CD14-positive monocyte (primary cell): ENCODE measurements at places on chromosomes 13 and 19. TPM values are rescaled to one million over a fixed set of nuclear protein-coding genes. Genes with fewer than 3 reads are reported as not detected.

The IGFL2 gene
- not detected for polyA plus RNA-seq

The ZNF677 gene
- 2.1 TPM for polyA plus RNA-seq

The MYH14 gene
- polyA plus RNA-seq = not detected

The THSD1 gene
- not detected for polyA plus RNA-seq

The CCDC9 gene
- 6.3 TPM for polyA plus RNA-seq

The ZNF415 gene
- 0.08 and 0.11 TPM in 2 replicates for polyA plus RNA-seq

The KLK4 gene
- not detected for polyA plus RNA-seq

The ZNF221 gene
- 0.18 and 0.29 TPM in 2 replicates for polyA plus RNA-seq

The TYK2 gene
- polyA plus RNA-seq = 82.9 TPM

The KIR2DL1 gene
- polyA plus RNA-seq = not detected in 2 replicates

The LILRB3 gene
- polyA plus RNA-seq = 104 TPM

The PSG7 gene
- not detected for polyA plus RNA-seq
